Activated CD4-positive, alpha-beta T cell treated with anti-CD3 and anti-CD28 coated beads for 24 hours (primary cell): ENCODE measurements at places on chromosomes 6 and 20.

- no peak for DNase-seq
These were observed 365.3 kb downstream of the RNF144B start for GRCh38 chr6:18752278-18753068.

- DNase-seq: no peak
These were observed 464.1 kb upstream of the ARID1B start for GRCh38 chr6:156313037-156313436.

GRCh38 chr20:57422254-57422653 is 31.1 kb downstream of the RBM38 start:
- DNase-seq: no peak

DNA sequence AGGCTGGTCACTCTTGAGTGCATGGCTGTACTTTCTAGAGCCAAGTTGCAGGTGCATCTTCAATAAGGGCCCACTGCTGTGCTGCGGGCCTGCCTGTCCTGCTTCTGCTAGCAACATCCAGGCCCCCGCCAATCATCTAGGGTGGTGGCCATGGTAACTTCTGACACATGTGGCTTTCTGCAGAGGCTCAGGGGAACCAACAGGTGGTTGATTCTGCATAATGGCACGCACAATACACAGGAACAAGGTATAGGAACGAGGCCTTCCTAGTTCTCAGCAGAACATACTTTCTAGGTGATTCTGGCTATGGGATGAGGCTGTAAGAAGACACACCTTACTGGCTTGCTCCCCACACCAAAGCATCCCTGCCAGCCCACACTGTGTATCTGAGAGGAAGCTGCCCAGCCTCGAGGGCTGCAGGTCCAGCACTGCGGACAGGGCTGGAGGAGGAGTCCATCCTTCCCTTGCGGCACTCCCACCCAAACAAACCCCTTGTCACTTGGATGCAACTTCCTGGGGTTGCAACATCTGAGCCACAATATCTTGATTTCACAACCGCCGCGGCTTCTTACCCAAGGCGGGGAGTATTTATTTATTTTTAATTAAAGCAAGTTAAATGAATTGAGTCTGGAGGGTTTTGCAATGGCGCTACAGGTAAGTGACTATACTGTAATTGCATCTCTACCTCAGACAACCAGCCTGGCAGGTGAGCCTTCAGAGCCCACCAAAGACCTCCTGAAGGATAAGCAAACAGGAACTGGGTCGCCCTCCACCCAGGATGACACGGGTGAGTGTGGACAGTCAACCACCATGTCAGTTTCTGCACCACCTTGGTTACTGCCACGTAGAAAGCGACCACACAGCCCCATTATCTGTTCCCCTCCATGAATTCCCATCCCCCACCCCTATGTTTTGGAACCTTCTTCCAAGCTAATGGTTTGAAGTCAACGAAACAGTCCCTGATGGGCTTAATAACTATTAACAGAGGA is 49.6 kb downstream of the SULF2 start:
- no peak for DNase-seq

GRCh38 chr20:55626716-55627115 is 378.6 kb downstream of the CBLN4 start:
- no peak for DNase-seq

DNA sequence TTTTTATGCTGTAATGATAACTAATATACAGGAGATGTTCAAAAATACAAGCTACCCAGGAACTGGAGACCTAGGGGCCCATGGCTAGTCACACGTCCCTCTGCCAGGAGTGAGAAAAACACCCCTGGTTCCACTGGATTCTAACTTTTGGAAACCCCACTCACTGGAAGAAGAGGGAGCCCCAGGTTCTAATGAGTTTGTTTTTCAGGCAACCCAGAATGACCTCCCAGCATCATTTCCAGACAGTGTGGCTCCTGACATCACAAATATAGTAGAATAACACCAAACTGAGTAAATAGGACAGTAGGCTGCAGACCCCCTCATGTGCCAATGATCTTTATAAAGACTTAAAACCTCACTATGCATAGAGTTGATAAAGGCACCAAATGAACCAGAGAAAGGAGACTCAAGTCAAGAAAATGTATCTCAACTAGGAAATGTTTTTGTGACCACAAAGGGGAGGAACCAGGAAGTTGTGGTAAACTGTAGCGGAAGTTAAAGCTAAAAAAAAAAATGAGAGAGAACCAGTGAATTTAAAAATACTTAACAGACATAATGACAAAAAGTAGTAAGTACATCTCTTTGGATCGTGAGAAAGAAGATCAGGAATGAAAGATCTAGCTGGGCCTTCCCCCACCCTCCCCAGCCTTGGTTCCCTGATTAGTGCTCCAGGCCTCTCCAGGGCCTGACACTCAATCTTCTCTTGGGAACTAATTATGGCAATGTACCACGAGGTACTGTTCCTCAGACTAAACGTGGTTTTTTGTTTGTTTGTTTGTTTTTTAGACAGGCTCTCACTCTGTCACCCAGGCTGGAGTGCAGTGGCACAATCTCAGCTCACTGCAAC is 19.8 kb downstream of the HLA-E start:
- no peak for DNase-seq

GRCh38 chr6:142441716-142442115 is 139.9 kb downstream of the ADGRG6 start:
- no peak for DNase-seq

GRCh38 chr6:52498538-52499017 is 78.3 kb downstream of the TRAM2 start:
- DNase-seq: no peak

GRCh38 chr6:16168121-16168520 is 39.2 kb downstream of the MYLIP start:
- DNase-seq: no peak
